ENCODE measurements at places on chromosomes 11 and 22. TPM values are rescaled to one million over a fixed set of nuclear protein-coding genes. Genes with fewer than 3 reads are reported as not detected.

- DNase-seq, result no peak
- H3K4me3 ChIP-seq, result peak overlapping the region; percentile 64
- H3K27me3 ChIP-seq, result peaks cover 2% of the 10 kb centered on the region
These were observed 14.3 kb upstream of the BCL9L start for GRCh38 chr11:118939953-118940598.

DNA sequence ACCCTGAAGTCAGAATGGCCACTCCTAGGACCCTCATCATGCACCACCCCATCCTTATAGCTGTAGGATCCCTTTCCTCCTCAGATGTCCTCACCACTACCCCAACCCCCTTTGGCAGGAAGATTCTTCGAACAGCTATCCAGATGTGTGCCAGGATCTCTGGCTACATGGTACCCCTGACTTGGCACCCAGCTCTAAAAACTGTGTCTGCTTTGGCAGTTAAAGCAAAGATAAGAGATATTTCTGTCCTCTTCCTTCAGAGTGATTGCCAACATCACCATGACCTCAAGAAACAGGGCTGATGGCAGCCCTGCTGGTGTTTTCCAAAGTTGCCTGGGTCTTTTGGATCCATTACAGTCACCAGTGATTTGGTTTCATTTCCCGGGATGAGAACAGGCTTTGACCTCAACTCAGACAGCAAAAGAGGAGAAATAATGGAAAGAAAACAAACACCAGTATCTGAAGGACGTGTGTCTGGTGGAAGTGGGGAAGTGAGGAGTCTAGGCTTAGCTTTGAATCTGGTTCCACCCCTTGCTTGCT, 4.3 kb upstream of the NRIP3 start:
- H3K27ac ChIP-seq, result peak overlapping the region; percentile 41
- no peak overlapping the region for H3K4me3 ChIP-seq
- peaks cover 12% of the 10 kb centered on the region for H3K4me1 ChIP-seq
- no peaks in the 10 kb centered on the region for H3K36me3 ChIP-seq
- no peak for DNase-seq
- H3K27me3 ChIP-seq, result peaks cover under 1% of the 10 kb centered on the region

ANO1 gene
- total RNA-seq, result not detected

DNA sequence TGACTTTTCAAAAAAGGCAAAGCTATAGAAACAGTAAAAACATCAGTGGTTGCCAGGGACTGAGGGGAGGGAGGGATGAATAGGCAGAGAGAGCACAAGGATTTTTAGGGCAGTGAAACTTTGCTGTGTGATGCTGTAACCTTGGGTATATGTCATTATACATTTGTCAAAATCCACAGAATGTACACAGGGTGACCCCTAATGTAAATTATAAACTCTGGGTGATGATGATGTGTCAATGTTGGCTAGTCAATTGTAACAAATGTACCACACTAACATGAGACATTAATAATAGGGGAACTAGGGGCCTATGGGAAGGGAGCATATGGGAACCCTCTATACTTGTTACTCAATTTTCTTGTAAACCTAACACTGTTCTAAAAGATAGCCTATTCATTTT, 24.8 kb downstream of the RIBC2 start:
- no peak overlapping the region for H3K4me3 ChIP-seq
- DNase-seq, result no peak
- peaks cover 5% of the 10 kb centered on the region for H3K27me3 ChIP-seq
- H3K27ac ChIP-seq, result no peak overlapping the region
- peaks cover 20% of the 10 kb centered on the region for H3K4me1 ChIP-seq
- peaks cover 2% of the 10 kb centered on the region for H3K36me3 ChIP-seq

- peaks cover 30% of the 10 kb centered on the region for H3K4me1 ChIP-seq
- H3K36me3 ChIP-seq, result no peaks in the 10 kb centered on the region
- no peaks in the 10 kb centered on the region for H3K27me3 ChIP-seq
- DNase-seq, result no peak
- H3K27ac ChIP-seq, result peak overlapping the region; percentile 27
These were observed 18.1 kb downstream of the CKAP5 start for GRCh38 chr11:46827995-46828394.

Data from T-helper 17 cell (primary cell).